ENCODE measurements at places on chromosomes 13 and 19. TPM values are rescaled to one million over a fixed set of nuclear protein-coding genes. Genes with fewer than 3 reads are reported as not detected.

DNA sequence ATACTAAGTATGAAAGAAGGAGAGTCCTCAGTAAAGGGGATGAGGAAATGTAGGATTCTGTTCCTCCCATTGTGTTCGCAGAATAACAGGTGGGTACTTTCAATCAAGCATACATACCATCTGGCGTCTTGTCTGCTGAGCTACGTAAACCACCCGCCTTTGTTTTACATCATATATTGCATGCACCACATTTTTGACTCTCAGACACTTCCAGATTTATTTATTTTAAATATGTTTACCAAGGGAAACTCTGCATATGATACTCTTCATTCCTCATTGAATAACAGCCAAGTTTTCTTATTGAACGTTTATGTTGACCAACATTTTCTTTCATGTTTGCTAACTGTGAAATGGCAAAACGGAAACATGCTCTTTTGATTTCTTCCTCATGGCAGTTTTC is 174.1 kb downstream of the FGF14 start:
- no peak for DNase-seq

Gene FSD1
- total RNA-seq = 16.4 TPM

- no peak for DNase-seq
These were observed 36.8 kb upstream of the ZNF536 start for GRCh38 chr19:30335306-30335886.

Gene LMTK3
- total RNA-seq = 20.4 TPM

Gene ADGRE1
- total RNA-seq = not detected

GRCh38 chr19:45798995-45799517 is 6.4 kb upstream of the DMWD start:
- DNase-seq = no peak

DNA sequence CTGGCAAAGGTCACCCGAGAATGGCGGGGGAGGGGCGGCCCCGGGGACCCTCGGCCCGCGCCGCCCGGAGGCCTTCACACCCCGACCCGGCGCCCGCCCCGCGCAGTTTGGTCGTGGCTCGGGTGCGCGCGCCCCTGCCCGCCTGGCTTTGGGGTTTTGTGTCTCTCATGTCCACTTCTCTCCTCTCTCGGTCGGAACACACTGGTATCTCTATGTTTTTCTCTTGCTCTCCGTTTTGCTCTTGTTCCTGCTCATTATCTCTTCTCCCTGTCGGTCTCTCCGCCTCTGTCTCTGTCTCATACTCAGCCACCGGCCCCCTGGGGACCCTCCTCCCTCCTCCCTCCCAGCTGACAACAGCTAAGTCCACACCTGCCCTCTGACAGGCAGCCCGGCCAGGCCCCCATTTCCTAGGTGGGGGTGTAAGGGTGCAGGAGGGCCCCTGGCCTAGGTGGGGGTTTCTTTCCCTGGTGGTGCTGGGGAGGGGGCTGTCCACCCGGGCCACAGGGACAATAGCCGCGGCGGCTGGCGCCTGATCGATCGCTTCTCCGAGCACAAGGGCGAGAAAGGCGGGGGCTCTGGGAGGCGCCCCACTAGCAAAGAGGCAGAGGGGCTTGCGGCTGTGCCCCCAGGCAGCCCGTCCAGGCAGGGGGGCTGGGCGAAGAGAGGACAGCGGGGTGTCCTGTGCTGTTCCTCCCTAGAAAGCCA is 2.3 kb downstream of the ONECUT3 start:
- DNase-seq = no peak

All from mesothelial cell of epicardium (in vitro differentiated cells).